ENCODE measurements at places on chromosomes 1 and 21.

DNA sequence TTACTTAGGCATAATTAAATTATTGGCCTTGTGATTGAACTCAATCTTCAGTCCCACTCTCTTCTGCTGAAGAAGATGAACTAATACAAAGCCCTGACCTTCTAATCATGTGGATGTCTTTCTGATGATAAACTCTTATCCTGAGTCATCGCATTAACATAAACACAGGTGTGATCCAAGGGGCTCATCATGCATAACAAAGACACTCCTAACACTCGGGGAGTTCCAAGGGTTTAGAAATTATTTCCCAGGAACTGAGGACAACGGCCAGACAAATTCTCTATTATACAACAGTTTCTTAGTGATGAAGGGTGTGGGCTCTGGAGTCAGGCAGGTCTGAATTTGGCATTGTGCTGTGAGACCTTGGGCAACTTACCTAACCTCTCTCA lies 18.0 kb downstream of the DUSP10 start:
- no peak for DNase-seq

- peak; percentile 43 for DNase-seq
Measured at GRCh38 chr1:116377541-116378529, 4.8 kb downstream of the ATP1A1 start.

DNA sequence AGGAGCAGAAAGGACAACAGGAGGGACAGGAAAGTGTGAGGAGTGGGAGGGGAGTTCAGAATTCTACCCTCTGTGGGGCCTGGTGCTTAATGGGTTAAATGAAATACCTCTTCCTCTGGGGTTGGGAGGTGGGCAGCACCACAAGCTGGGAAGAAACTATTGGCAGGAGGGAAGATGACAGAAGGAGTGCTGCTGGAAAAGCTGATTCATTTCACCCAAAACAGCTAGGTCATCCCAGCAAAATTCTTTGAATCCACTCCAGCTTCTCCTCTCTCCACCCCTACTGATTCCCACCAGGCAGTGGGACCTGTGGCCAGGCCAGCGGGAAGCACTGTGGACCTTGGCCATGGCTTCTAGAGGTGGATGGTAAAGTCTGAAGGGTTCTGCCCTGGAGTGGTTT lies 12.8 kb downstream of the BCAN start:
- DNase-seq = no peak

GRCh38 chr1:177945943-177946650 lies 23.8 kb downstream of the SEC16B start:
- peak; percentile 46 for DNase-seq

- DNase-seq = no peak
Measured at GRCh38 chr1:207918011-207918410, 7.1 kb upstream of the CD34 start.

GRCh38 chr1:217622042-217622441 lies 8.8 kb downstream of the GPATCH2 start:
- DNase-seq = no peak

GRCh38 chr21:31257265-31257664 lies 86.8 kb downstream of the TIAM1 start:
- no peak for DNase-seq

- peak; percentile 24 for DNase-seq
Measured at GRCh38 chr1:186139701-186140100, 235.4 kb downstream of the TPR start.

DNA sequence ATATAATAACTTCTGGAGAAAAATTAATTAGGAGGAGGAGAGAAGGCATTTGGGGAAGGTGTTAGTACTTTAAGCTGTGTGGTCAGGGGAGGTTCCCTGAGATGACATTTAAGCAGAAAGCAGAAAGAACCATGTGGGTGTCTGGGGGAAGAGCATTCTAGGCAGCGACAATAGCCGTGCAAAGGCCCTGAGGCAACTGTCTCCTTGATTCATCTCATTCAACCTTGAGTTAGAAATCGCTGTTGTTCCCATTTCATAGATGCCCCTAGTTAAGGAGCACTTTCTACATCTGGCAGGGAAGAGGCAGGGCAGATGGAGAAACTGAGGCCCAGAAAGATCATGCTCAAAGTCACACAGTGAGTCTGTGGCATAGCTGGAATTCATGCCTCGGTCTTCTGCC lies 108.6 kb upstream of the RUNX3 start:
- DNase-seq = no peak

DNA sequence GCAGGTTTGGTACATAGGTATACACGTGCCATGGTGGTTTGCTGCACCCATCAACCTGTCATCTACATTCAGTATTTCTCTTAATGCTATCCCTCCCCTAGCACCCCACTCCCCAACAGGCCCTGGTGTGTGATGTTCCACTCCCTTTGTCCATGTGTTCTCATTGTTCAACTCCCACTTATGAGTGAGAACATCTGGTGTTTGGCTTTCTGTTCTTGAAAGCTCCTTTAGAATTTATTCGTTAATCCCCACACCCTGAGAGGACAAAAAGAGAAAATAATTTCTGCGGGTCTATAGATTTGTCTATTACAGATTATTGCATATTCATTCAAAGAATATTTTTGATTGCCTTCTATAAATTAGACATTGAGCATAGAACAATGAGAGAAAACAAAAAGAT lies 455.5 kb downstream of the PLPP3 start:
- no peak for DNase-seq

GRCh38 chr21:27045281-27045985 lies 78.5 kb upstream of the ADAMTS5 start:
- DNase-seq = no peak

DNA sequence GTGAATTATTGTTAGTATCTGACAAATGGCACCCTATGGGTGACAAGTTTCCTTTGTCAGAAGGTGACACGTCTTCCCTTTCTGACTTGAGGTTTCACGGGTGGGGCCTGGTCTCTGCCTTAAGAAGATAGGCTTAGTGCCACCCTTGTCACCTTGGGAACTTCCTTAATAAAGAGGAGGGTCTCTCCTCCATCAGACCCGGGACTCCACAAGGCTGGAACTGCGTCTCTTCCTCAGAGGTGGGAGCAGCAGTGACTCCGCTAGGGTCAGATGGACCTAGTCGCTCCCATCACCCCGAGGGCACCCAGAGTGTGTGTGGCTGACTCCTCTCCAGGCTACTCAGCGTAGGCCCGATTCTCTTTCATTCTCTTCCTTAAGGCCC lies 774 bp upstream of the WDTC1 start:
- no peak for DNase-seq

DNA sequence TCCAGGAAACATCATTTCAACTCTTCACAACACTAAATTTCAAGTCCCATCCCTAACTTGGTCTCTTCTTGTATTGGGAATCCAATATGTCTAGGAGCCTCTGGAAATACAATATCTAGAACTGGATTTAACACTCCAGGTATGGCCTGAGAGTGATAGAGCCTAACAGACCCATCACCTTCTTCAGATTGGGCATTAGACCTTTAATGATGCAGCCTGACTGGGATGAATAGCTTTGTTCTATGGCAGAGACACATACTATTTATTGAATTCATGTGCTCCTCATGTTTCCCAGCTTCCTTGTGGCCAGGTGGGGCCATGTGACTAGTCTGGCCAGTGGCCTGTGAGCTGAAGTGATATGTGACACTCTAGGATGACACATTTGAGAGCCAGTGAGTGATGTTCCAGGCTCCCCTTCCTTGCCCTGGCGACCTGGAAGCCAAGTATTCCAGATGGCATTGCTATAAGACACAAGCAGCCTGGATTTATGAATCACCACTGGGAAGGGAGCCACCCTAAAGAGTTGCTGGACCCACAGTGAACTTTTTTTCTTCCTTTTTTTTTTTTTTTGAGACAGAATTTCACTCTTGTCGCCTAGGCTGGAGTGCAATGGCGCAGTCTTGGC lies 31.0 kb upstream of the POU3F1 start:
- DNase-seq = no peak

All from muscle of arm (tissue), 14 donors.